ENCODE measurements at places on chromosomes 2 and 18.

DNA sequence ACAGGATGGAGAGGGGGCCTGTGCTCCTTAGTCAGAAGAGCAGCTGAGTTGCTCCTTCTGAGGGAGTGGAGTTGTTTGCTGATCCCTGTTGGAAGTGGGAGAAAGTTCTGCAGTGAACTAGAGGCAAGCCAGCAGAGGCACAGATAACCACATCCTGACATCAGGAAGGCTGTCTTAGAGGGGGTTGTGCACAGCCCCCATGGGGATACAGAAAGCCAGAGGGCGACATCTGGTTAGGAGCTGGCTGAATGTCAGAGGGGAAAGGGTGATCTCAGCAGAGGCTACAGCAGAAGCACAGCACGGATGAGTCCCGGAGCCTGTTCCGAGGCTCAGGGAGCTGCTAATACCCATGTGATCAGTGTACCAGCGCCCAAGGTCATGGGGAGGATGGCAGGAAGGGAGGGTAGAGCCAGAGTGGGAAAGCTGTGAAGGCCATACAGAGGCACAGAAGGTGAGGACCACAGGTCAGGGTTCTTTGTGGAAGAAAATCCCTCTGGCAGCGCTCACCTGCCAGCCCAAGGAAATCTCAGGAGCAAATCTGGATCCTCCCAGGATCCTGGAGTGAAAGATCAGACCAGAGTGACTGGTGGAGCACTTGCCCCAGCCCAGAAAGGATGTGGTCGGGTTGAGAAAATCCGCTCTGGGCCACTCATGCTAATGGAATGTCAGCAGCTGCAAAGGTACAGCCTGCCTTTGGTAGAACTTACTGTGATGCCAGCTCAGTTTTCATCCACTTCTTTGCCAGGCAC lies 111.8 kb downstream of the STPG4 start:
- DNase-seq = no peak

DNA sequence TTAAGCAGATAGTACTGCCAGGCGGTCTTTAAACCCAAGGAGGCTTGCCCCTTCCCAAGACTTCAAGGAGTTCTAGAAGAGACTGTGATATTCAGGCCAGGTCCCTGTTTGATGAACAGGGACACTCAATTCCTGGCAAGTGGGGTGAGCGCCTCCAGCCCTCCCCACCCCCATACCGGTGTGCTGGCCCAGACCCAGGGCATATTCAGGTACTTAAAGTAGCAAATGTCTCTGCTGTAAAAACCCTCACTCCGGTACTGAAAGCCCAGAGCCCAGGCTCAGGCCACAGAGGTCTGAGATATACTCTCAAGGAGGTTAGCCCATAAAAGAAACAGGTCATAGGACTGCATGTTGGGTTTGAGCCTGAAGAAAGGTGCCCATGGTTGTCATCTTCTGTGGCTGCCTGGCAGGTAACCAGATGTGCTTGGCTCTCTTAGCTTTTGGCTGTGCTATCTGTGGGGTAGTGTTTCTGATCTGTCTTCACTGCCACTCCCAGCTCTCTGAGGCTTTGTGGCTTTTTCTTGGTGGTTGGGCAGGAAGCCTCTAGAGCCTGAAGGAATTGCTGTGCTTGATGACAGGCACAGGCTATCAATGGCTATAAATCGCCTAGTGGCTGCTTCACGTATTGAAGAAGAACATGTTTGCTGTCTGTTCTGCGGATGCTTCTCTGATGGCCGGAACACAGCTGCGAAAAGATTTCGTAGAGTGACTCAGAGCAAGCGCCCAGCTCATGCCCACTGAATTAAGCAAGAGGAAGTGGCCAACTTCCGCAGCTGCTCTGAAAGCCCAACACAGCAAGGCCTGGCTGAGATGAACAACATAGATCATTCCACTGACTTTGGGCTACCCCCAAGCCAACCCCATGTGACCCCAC lies 63.3 kb upstream of the ALPP start:
- DNase-seq = peak; percentile 98

DNA sequence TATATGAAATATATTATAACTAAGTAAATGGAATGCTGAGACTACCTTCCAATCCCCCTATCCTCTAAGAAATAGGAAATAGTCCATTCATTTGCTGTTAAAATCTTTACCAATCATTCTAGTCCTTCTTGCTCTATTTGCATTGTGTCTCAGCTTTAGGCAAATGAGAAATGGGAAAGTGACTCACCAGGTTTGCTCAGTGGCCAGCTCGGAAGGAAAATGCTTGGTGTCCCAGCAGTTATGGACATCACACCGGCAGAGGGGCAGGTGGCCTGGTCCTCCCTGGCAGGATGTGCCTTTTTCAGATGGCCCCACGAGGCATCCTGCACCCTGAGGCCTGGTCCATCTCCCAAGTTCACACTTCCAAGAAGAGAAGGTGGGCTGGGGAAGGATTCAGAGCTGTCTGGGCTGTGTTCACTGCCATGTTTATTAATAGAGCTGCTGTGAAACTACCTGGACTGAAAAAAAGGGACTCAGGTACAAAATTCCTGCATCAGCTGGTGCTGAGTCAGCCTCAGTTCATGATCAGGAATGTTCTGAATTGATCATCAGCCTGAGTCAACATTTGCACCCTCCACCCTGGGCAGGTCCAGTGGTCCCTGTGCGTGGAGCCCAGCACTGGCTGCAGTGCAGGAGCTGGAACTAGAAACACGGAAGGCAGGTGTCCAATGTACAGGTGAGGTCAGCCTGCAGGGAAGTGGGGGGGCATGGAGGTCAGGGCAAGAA lies 60.1 kb upstream of the ARL4C start:
- no peak for DNase-seq

DNA sequence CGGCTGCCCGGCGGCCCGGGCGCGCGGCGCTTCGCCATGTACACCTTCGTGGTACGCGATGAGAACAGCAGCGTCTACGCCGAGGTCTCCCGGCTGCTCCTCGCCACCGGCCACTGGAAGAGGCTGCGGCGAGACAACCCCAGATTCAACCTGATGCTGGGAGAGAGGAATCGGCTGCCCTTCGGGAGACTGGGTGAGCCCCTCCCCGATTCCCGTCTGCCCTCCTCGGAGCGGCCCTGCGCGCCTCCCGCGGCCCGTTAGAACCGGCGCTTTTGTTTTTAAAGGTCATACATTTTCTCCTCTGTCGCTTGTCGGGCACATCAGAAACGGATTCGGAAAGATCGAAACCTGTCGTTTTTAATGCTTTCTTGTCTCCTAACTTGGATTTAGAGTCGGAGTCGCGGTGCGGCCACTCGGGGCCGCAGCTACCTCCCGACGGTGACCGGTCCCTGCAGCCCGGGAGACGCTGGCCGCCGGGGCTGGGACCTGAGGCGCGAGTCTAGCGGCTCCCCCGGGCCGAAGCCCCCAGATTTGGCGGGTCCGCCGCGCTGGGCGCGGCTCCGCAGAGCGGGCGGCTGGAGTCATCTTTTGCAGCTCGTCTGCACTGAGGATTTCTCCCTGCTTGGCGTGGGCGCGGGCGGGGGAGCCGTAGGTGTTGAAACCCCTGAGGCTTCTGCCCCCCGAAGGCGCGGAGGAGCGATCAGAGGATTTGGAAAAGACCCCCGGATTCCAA lies 519 bp downstream of the TTL start:
- DNase-seq = peak; percentile 43

GRCh38 chr2:75558786-75559679 lies 1.7 kb downstream of the EVA1A start:
- DNase-seq = no peak

- no peak for DNase-seq
These were observed 1.8 kb upstream of the FIGN start for GRCh38 chr2:163737563-163737962.

GRCh38 chr18:7207366-7207915 lies 23.4 kb upstream of the LRRC30 start:
- no peak for DNase-seq

DNA sequence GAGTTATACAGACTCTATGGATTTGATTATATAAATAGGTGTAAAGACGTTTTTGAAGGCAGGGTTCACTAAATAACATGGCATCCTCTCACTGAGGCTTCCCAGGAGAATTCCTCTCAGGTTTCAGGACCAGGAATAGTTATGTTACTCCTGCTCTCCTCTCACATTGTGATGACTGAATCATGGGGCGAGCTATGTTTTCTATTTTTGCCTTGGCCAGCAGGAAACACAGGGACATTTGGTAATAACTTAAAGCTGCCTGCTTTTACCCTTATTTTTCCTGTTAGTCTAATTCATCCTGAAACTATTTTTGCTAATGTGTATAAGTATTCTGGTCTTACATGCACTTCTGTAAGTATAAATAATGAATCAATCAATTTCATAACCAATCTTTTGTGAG lies 115.3 kb upstream of the ITGB6 start:
- no peak for DNase-seq

Data from KBM-7 (cell line).